ENCODE measurements at places on chromosomes 6 and 20.
A peak's percentile ranks its signal among the peaks of the same experiment; 100 is the strongest.

GRCh38 chr20:57212534-57213276, 53.7 kb downstream of the BMP7 start:
- no peak for DNase-seq

GRCh38 chr6:168996356-168996625, 257.4 kb downstream of the THBS2 start:
- DNase-seq, result no peak

- DNase-seq, result no peak
Observed at GRCh38 chr6:108452711-108453195, 108.0 kb upstream of the FOXO3 start.

GRCh38 chr6:38901802-38902522, 146.6 kb upstream of the GLP1R start:
- DNase-seq, result no peak

- no peak for DNase-seq
Observed at GRCh38 chr6:10598084-10598960, 77.2 kb downstream of the GCNT2 start.

GRCh38 chr6:1952740-1953360, 292.6 kb downstream of the GMDS start:
- DNase-seq, result no peak

DNA sequence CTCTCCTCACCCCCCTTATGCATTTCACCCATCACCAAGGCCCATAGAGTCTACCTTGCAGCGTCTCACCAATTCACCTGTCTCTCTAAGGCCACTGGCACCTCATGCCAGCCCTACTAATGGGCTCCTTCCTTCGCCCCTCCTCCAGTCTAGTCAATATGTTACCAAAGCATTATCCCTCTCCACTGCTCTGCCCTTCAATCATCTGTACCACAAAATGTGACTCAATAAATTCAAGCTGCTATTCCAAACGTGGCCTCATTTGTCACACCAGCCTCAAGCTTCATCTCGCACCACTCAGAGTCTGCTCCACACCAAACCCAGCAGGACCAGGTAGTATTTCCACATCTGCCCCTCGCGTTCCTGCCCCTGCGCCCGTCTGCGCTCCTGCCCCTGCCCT, 21.8 kb upstream of the RPS6KA2 start:
- no peak for DNase-seq

DNA sequence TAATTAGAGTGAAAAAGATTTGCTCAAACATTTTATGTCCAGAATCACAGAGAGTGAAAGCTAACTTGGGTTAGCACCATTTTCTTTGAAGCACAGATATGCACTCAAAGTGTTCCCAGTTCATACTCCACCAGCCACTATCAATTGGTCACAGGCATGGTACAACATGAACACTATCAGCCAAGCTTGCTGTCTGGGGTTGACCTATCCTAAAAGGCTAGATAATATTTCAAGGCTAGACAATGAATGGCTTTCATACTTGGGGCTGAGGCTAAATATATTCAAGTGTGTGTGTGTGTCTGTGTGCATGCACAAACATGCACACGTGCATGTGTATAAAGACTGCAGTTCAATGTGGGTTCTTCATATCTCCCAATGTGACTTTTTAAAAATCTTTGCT, 783.0 kb upstream of the GJE1 start:
- DNase-seq, result no peak

- peak; percentile 7 for DNase-seq
Observed at GRCh38 chr20:5933802-5934436, 16.4 kb downstream of the TRMT6 start.

DNA sequence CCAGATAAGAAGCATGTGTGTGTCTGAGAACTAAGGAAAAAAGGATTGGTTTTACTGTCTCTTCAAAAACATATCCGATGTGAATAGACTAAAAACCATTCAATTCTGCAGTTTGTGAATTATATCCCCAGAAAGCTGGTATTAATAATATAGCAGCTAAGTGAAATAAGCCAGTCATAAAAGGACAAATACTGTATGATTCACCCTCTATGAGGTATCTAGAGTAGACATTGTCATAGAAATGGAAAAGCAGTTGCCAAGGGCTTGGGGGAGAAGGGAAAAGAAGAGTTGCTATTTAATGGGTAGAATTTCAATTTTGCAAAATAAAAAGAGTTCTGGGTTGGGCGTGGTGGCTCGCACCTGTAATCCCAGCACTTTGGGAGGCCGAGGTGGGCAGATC, 137.5 kb downstream of the ATXN1 start:
- no peak for DNase-seq

DNA sequence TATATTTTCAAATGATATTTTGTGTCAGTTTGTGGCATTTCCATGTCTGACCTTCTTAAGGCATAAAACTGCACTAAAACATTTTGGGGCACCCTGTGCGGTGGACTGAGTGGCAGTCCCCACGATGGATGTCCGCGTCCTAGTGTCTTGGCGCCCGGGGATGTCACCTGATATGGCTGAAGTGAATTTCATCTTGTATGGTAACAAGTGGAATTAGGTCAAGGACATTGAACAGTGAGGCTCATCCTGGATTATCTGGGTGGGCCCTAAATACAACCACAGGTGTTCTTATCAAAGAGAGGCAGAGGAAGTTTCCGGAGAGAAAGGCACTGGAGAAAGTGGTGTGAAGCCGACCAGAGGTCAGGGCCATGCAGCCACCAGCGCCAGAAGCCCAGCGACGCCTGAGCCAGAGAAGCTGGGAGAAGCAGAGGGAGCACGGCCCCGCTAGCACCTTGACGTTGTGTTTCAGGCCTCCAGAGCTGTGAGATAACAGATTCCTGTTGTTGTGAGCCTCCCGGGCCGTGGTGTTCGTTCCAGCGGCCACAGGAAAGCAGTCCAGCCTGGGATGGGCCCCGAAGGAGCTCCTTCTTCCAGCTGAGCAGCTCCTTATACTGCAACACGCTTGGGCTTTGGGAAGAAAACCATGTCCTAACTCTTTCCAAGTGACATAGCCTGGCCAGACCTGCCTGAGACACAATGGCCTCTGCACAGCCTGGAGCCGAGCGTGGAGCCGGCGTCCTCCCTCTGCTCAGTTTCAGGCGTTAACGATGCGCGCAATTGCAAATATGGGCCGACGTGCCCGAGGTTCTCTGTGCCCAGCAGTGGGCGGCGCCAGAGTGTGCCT, 22.5 kb downstream of the THBS2 start:
- no peak for DNase-seq

- no peak for DNase-seq
Observed at GRCh38 chr6:155132617-155133016, 131.2 kb upstream of the CLDN20 start.

GRCh38 chr20:46583411-46584214, 33.2 kb upstream of the OCSTAMP start:
- DNase-seq, result no peak

GRCh38 chr6:56804996-56805395, 149.9 kb upstream of the BEND6 start:
- no peak for DNase-seq

DNA sequence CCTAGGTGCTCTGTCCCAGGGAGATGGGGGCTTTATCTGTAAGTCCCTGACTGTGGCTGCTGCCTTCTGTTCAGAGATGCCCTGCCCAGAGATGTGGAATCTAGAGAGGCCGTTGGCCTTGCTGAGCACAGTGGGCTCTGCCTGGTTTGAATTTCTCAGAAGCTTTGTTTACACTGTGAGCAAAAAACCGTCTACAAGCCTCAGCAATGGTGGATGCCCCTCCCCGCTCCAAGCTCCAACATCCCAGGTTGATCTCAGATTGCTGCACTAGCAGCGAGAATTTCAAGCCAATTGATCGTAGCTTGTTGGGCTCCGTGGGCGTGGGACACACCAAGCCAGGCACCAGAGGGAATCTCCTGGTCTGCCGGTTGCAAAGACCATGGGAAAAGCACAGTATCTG, 16.3 kb upstream of the RPP40 start:
- no peak for DNase-seq

GRCh38 chr6:138004430-138005287, 102.6 kb downstream of the PERP start:
- DNase-seq, result peak; percentile 19

GRCh38 chr6:106866875-106867658, 107.5 kb downstream of the CD24 start:
- no peak for DNase-seq

- DNase-seq, result no peak
Observed at GRCh38 chr20:49219924-49220831, 962 bp downstream of the DDX27 start.

DNA sequence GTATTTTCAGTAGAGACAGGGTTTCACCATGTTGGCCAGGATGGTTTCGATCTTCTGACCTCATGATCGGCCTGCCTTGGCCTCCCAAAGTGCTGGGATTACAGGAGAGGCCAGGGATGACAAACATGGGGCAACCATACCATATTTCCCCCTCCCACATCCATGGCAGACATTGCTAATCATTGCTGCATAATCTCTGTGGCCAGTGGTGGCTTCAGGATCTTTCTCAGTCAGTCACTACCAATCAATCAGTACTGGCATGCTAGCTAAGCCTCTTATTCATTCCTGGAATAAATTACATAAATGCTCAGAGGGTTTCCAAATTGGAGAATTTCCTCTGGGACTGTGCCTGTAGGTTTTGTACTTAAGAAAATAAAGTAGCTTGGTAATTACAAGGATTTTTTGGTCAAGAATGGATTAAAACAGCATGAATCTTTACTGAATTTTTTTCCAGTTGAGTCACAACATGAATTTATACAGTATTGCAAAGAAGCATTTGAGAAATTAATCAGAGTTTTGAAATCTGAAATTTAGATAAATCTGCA, 138.1 kb downstream of the FNDC1 start:
- no peak for DNase-seq

DNA sequence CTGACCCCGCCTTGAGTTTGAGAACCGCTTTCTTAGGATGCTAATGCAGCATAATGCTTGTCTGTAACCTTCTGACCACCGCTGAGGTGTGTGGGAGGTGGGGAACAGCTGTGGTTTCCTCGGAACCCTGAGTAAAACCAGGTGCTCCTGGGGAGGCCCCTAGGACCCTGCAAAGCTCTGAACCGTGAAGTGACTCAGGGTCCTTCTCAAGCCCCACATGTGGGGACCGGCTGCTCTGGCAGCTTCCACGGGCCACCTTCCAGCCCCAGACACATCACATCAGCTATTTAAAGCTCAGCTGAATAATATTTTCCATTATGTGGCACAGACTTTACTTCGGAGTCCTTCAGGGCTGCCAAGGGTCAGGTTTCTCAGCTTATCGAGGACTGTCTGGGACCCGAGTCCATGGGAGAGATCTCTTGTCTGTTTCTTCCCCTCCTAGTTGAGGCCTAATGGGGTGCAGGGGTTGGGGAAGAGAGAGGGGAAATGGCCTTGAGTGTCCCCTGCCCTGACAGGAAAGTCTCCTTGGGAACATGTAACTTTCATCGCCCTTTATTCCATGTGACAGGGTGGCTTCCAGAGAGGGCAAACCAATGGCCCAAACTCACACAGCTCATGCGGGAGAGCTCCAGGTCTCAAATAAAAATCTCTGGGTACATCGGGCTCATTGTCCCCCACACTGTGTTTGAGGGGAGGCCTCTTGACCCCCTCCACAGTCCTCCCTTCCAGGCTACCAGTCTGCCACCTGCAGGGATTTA, 186.1 kb upstream of the SLC24A3 start:
- no peak for DNase-seq

GRCh38 chr20:20412750-20413149, 44.8 kb downstream of the INSM1 start:
- no peak for DNase-seq

GRCh38 chr6:149933461-149933860, 8.4 kb upstream of the ULBP2 start:
- DNase-seq, result no peak

DNA sequence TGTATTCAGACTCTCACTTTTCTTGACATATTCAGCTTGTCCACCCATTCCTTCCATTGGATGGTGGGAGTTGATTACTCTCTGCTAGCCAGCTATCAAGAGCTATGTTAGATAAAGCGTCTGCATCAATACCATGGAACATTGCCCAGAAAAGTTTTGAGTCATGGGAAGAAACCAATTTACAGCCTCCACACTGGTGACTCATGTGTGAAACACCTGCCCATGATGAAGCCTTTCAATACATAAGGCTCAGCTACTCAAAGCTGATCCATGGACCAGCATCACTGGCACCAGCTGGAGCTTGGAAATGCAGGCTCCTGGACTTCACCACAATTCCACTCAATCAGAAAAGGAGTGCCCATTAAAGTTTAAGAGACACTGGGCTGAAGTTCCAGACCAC, 16.1 kb downstream of the PLA2G7 start:
- no peak for DNase-seq

- DNase-seq, result no peak
Observed at GRCh38 chr6:37688078-37688850, 9.4 kb downstream of the MDGA1 start.

- DNase-seq, result no peak
Observed at GRCh38 chr6:142856624-142857232, 88.2 kb downstream of the HIVEP2 start.

- no peak for DNase-seq
Observed at GRCh38 chr6:44074439-44074812, 52.8 kb downstream of the MRPL14 start.

DNA sequence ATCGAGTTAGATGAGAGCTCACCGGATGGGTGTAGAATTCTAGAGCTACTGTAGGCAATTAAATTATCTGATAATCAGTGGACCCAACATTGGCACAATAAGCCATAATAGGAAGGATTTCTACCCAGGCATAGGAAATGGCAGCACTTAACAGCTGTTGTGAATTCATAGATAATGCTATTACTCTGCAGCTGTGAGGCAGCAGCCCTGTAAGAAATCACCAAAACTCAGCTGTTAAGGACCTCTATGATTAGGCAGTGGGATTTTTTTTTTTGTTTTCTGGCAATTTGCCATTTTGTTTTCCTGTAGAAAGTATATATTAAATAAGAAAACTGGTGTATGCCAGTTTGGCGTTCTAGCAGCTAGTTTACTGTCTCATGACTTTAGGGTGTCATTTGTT, 609.1 kb upstream of the SLC35B3 start:
- no peak for DNase-seq

- DNase-seq, result no peak
Observed at GRCh38 chr20:59993736-59994430, 35.7 kb downstream of the CDH26 start.

GRCh38 chr6:2086326-2086965, 159.0 kb downstream of the GMDS start:
- no peak for DNase-seq

GRCh38 chr20:33656783-33657703, 5.1 kb upstream of the C20orf144 start:
- no peak for DNase-seq

DNA sequence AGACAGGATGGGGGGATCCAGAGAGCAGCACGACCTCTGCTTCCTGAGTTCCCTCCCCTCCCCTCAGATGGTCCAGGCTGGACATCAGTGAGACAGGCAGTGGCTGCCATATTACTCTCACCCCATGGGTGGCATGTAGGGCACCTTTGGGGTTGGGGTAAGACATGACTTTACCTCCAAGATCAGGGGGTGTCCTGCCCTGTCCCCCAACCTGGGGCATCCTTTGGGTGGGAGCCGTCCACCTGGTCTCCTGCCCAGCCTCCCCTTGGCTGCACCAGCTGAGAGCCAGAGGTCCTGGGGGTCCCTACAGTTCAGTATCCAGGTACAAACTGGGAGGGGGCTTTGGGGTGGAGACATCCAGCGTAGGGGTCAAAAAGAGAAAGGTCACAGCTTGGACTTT, 48.7 kb upstream of the SLCO4A1 start:
- no peak for DNase-seq

All from NCI-H1930 (cell line).